ENCODE measurements at places on chromosomes 16 and 17. TPM values are rescaled to one million over a fixed set of nuclear protein-coding genes. Genes with fewer than 3 reads are reported as not detected.

- no peak for DNase-seq
Measured at GRCh38 chr16:81374550-81374949, 59.8 kb downstream of the GAN start.

The TMEM114 gene
- total RNA-seq, result not detected

- DNase-seq, result no peak
Measured at GRCh38 chr17:21679256-21680146, 12.8 kb upstream of the KCNJ18 start.

DNA sequence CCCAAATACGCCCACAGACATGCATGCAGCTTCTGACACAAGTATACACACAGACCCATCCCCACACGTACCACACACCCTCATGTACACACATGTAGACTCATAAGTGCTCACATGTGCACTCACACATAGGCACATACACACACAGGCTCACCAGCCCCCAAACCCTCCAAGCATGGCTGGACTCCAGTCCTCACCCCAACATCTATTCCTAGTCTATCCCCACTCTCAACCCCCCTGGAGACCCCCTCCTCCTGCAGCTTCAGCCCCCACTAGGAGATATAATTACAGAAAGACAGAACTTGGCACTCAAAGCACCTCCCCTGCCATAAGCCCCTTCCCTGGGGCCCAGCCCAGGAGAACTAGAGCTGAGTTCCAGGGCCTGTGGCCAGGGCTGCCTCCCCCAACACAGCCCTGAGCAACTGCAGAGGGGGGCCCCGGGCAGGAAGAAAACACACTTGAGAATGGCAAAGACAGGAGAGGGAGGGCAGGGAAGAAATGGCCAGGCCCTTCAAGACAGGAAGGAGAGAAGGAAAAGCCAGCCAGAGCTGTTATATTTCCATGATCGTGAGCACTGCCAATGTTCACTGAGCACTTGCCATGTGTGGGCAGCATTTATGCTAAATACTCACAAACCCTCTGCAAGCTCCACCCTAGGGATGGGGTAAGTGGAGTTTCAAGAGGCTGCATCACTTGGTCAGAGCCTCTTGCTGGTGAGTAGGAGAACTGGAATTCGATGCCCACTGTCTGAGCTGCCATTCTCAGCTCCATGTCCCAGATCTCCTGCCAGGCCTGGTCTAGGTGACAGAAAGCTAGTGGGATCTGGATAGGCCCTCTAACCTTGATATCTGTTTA lies 224.5 kb downstream of the ZNF423 start:
- no peak for DNase-seq

- DNase-seq, result peak; percentile 89
Measured at GRCh38 chr17:39756380-39757079, 18.8 kb downstream of the GRB7 start.

The HCRT gene
- not detected for total RNA-seq

DNA sequence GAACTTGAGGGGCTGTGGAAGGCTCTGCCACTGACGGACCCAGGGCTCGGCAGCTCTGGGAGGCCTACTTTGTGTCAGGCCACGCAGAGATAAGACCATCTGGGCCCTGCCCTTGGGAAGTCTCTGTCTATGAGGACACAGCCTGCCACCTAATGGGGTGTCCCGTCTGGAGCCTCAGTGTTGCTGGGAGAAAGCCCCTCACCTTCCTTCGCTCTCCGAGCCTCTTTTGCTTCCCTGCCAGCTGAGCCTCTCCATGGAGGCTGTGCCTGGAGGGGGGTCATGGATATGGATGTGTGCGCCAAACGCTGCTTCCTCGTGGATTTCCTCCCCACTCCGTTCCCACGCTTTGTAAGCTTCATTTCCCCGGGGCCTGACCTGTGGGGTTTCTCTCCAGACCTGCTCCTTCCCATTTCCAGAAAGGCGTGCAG lies 228.8 kb downstream of the SEC14L1 start:
- no peak for DNase-seq

GRCh38 chr16:52309446-52310416 lies 237.2 kb downstream of the TOX3 start:
- DNase-seq, result no peak

The CLTC gene
- total RNA-seq, result 227 TPM

DNA sequence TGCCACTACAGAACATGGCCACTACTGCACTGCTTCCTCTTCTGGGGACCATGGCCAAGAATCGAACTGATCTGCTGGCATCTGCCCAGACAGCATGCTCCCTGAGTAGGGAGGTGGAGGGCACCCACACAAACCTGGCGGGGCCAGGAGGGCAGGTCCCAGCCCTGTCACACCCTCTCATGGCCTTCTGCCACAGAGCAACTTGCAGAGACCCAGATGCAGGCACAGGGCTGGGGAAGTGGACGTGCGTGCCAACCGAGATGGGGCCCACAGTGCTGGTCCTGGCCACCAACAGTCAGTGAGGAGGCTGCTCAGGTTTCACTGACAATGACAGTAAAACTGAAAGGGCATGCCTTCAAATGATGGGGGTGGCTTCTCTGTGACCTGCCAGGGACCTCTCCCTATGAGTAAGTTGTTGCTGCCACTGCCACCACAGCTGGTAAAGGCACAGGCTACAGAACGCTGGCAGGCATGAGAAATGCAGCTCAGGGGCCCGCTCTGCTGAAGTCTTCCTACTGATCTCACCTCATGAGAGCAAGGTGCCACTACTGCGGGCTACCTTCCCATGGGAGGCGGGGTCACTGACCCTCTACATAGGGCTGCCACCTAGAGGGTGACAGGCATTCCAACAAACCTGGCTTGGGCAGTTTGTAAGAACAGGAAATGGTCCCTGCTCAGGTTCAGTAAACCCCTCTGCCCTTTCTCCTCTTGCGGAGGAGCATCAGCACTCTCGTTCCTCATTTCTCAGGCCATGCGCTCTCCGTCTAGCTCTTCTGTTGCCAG lies 15.5 kb downstream of the HIC1 start:
- DNase-seq, result no peak

The TMEM235 gene
- not detected for total RNA-seq

Measured in OCI-LY7 (cell line).